ENCODE measurements at places on chromosomes 3 and 15.

DNA sequence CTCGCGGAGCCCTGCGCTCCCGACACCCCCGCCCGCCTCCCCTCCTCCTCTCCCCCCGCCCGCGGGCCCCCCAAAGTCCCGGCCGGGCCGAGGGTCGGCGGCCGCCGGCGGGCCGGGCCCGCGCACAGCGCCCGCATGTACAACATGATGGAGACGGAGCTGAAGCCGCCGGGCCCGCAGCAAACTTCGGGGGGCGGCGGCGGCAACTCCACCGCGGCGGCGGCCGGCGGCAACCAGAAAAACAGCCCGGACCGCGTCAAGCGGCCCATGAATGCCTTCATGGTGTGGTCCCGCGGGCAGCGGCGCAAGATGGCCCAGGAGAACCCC, 464 bp downstream of the SOX2 start:
- no peak for DNase-seq

DNA sequence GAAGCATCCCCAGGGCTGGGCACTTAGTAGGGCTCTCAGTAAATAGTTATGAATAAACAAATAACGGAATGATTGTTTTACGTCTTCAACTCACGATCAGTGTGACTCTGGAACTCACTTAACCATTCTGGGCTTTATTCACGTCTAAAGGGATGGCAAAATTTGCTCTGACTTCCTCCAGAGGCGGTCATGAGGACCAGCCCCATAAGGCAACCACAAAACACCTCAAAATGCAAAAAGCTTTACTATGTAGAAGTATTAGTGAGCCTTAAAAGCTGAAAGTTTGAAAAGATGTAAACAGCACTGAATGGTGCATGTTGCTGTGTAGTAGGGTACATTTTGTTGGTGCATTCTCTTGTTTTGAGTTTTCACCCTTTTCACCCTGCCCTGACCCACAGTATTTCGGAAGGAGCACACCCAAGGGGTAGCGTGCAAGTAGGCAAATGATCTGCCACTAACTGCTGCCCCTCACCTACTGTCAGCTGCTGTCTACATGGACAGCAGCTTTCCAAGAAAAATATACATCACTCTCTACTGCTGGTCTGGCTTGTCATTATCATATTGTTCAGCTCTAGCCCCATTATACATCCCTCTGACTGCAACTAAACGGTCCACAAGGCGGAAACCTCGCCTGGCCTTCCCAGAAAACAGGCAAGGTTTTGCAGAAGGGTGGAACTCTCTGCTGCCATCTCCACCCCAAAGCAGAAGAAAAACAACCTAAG, 308.5 kb upstream of the PROK2 start:
- DNase-seq: no peak

DNA sequence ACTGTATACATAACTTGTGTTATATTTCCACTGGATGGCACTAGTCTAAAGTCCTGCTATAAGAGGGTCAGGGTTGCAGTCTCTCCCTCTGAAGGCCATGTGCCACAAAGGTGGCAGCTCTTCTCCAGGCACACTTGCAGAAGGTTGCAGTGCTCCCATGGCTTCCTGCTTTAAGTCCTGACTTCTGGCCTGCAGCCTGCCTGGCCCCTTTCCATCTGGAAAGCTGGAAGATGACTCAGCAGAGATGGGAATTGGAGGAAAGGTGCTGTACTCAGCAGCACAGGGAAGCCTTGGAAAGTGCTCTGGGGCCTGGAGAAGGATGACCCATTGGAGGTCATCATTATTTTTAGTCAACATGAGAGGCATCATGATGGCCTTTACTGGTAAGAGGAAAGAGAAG, 40.9 kb upstream of the MRPL3 start:
- peak; percentile 85 for DNase-seq

DNA sequence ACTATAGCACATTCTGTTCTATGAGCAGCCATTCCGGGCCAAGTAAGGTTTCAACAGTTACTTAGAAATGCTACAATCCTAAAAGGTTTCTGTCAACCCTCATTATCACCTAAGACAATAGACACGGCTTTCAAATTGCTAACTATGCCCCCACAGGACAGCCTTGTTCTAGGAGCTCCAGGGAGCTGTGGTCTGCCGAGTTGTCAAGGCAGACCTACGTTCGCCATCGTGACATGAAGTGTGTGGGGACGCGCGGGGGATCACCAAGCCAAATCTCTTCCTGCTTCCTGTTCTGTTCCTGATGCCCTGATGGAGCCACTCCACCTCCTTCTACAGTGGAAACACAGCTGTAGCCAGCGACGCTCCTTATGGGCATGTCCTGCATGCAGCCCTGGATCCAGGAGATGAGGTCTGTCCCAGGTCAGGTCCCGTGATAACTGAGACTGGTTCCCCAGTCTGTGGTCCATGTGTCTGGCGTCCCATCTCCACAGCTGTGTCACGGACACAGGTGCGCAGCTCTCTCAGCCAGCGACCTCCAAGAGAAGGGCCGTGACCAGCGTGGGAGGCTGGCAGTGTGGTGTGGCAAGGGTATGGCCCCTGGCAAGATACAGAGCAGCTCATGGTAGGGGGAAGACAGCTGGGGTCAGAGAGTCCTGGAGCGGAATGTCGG, 82.8 kb downstream of the PCSK6 start:
- no peak for DNase-seq

GRCh38 chr3:22555753-22556435, 647.2 kb upstream of the UBE2E2 start:
- DNase-seq: no peak

DNA sequence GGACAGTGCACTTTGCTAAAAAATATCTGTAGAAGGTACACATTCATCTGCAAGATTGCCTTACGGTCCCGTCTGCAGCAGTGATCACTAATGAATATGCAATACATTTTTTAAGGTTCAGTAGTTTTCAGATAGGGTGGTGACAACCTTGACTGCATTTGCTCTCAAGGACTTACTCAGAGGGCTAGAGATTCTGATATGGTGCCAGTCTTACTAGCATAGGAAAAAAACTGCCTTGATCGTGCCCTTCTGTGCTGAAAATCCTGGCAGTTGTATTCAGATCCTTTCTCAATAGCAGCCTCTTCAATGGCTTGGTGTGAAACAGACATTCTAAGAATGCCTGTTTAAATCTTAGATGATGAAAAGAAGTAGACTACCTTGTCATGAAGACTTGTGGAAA, 411.9 kb upstream of the CCDC54 start:
- no peak for DNase-seq

DNA sequence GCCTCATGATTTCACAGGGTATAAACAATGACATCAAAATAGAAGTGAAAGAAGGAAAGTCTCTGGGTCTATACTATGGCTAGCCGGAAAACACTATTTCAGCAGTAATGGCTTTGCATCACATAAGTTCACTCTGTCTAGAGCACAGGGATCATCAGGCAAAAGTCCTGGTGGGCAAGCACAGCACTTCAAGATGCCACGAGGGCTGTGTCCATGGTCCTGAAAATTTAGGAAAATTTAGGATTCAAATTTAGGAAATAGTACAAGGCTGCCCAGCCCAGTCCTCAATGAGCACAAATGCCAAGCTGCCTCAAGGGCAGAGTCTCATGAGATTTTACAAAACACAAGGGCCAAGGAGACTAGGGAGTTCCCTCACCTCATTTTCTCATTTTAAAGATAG, 54.1 kb downstream of the RORA start:
- DNase-seq: no peak

DNA sequence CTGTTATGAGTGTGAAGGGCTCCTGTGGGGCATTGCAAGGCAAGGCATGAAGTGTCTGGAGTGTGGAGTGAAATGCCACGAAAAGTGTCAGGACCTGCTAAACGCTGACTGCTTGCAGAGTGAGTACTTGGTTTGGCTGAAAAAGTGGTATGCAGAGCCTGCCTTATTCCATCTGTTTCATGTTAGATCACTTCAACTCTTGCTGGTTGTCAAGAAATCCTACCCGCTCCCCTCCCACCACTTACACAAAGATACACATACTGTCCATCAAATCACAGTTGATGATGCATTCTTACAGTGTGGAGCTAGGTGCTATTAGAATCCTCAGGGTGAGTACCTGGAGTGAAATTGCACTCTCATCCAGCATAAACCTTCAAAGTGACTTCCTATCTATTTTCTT, 272.1 kb downstream of the UNC13C start:
- DNase-seq: no peak

- no peak for DNase-seq
Measured at GRCh38 chr15:94324835-94325767, 93.7 kb downstream of the MCTP2 start.

DNA sequence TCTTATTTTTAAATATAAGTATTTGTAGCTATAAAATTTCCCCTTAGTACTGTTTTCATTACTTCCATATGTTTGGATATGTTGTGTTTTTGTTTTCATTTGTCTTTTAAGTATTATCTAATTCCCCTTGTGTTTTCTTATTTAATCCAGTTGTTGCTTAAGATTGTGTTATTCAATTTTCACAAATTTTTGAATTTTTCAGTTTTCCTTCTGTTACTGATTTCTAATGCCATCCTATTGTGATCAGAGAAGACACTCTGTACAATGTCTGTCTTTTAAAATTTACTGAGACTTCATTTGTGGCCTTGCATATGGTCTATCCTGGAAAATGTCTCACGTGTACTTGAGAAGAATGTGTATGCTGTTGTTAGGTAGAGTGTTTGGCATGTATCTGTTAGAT, 795.6 kb upstream of the CFAP20DC start:
- DNase-seq: no peak

DNA sequence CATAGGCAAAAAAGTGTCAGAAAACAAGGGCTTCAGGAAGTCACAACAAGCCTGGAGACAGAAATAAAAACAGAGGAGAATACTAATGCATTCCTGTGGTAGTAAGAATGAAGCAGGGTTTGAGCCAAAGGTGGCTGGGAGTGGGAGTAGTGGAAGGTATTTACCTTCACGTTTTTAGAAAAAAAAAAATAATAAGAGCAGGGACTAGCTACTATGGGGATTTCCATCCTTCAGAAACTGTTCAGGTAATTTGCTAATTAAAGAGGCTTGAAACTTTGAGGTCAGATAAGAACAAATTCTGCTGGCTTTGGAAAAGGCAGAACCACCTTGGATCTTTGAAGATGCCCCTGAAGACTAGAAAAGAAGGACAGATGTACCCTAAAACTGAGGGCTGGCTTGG, 18.4 kb downstream of the ILDR1 start:
- no peak for DNase-seq
